Stimulated activated CD8-positive, alpha-beta memory T cell treated with anti-CD3 and anti-CD28 coated beads, Interleukin-7, amount 100 ng/mL, for 48 hours (primary cell): ENCODE measurements at places on chromosomes 7 and 10.

- DNase-seq: no peak
Measured at GRCh38 chr7:81170291-81170690, 251.4 kb upstream of the SEMA3C start.

DNA sequence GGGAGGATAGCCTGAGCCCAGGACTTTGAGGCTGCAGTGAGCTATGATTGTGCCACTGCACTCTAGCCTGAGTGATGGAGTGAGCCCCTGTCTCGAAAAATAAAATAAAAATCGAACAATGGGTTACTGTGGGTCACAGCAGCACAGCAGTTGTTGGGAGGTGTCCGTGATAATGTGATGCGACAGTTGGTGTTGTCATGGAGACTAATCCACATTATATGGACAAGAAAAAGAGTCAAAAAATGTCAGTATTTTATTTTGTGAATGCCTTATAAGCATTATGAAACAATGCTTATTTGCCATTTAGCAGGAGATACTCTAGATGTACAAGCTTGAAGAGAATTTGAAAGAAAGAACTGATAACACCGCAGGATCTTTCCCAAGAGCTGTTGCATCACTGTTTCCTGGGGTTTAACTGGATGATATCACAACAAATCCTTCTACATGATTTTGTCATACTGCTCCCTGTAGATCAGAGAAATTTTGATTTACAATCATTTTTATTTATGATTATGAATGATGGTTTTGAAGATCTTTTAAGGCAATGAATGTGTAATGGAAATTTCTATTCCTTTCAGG lies 195.4 kb downstream of the BAMBI start:
- no peak for DNase-seq

DNA sequence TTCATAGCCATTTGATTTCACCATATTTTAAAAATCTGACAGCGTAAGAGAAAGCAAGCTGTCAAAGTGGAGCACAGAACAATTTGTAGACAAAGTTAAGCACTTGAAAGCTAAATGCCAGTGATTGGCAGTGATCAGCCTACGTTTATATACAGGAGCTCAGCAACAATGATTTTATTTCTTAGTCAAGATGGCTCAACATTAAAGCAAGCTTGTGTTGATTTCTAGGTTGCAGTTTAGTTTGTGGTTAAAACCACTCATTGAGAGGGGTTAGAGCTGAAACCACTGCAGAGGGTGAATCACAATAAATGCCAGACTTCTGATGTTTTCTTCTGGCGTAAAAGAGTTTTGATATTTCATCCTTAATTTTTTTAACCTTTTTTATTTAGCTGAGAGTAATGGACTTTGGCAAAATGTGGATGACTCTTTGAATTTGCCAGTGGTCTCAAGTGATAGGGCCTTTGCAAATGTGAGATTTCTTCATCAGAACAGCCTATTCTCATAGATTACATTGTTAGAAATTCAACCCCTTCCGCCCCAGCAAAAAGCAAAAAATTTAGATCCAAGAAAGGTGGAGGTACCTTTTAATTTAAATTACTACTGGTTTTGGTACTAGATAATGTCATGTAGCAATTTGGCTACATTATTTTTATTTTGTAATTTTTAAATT lies 73.8 kb downstream of the SHOC2 start:
- no peak for DNase-seq

DNA sequence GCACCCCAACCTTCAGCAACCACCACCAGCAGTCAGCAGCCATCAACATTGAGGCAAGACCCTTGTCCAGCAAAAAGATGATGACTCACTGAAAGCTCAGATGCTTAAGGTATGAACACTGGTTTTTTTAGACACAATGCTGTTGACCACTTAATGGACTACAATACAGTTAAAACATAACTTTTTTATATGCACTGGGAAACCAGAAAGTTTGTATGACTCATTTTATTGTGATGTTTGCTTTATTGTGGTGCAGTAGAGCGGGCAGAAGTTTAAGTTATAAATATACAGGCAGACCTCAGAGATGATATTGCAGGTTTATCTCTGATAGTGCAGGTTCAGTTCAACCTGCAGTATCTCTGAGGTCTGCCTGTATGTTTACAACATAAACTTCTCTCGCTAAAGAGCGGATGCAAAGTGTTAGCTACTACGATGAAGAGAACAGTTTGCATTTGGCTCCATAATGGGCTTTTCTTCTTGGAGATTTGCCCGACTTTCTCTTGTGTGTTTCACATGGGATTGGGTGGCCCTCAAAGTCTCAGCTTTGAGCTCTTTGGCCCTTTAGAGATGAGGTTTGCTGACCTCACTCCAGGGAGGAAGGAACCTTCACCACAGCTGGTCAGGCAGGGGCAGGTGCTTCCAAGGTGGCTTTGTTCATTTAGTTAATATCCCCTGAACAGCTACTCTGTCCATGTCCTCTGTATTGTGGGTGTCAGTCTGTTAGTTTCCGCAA lies 84.4 kb upstream of the SHH start:
- no peak for DNase-seq

DNA sequence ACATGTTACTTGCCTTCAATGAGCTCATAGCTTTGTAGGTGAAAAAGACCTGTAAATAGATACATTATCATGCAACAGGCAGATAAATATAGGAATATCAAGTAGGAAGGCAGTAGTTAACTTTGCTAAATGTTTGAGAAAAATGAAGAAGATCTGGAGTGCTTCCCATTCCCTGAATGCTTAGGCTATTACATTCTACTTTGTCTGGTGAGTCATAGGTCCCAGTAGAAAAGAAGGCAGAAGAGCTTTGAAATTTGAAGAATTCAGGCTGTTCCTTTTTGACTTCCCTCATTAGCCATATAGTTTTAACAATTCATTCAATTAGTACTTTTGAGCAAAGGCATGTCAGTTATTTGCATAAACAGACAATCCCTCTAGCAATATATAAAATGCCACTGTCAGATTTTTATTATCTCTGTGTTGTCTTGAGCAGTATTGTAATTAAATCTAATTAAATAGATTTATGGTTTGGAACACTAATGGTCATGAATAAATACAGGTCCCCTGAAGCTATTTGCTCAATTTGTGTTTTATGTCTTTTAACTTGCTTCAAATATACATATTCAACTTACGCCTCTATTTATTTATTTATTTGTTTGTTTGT lies 875.0 kb downstream of the REEP3 start:
- DNase-seq: no peak

DNA sequence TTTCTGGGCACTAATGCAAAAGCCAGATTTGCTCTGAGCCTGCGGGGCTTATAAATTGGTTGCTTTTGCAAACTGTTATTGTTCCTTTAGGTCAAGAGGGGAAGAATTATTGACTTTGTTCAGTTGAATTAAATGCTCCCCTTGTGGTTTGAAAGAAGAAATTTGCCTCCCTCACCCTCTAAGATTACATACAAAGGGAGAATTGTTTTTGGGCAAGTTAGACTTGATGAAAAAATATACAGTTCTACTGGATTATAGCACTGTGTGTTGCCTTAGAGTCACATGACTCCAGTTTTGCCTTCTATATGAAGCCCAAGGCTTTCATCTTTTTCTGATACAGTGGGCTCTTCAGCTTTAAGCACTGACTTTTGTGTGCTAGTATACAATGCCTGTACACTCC lies 1265.8 kb upstream of the LRRTM3 start:
- DNase-seq: no peak

DNA sequence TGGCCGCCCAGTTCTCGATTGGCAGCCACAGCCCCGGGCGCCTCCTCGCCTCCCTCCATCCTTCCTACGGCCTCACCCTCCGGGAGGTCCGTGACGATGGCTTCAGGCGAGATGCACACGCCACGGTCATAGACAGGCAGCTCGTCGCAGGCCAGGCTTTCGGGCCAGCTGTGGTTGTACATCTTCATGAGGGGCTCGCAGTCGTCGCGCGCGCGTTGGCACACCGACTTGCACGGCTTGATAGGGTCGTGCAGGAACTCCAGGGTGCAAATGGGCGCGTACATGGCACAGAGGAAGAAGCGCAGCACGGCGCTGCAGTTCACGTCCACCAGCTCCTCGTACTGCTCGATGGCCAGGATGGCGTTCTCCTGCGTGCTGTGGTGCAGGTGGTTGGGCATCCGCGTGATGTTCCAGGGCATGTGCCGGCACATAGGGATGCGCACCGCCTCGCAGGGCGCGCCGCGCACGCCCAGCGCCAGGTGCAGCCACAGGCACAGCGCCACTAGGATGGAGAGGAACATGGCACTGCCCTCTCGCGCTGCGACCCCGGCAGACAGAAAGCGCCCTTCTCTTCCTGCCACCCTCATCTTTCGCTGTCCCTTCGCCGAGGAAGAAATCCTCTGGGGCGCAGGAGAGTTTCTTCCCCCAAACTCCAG lies 472 bp downstream of the SFRP4 start:
- no peak for DNase-seq

GRCh38 chr10:32940321-32941301 lies 17.4 kb downstream of the ITGB1 start:
- no peak for DNase-seq

GRCh38 chr7:28627896-28628295 lies 215.6 kb downstream of the CREB5 start:
- DNase-seq: no peak

DNA sequence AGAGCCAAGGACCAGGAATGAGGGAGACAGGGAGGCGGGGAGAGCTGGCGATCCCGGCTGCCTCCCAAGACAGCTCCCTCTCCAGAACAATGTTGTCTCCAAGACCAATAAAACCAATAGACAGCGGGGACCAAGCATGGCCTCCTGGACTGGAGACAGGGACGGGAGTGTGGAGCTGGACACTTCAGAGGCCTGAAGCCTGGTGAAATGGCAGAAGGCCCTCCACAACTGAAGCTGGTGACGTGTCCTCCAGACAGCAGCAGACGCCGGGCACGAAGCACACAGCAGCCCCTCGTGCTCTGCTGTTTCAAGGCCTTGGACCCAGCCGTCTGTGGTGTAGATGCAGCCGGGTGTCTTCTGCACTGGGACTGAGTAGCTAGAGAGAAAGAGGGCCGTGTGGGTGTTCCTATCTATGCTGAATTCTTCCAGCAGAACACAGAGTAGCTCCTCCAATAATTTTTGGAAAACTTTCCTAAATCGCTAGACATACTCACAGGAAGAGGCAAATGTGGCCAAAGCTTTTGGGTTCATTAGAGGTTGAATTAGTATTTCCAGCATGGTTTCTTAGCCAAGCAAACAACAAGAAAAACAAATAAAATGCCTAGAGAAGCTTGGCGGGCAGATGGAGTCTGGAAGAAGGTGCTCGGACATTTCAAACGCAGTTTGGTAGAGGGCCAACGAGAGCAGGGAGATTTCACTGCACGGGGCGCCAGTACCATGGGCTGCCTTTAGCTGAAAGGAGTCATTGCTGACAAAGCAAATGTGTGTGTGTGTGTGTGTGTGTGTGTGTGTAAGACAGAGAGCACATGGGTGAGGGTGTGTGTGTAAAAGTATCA lies 570.4 kb downstream of the TCERG1L start:
- no peak for DNase-seq

DNA sequence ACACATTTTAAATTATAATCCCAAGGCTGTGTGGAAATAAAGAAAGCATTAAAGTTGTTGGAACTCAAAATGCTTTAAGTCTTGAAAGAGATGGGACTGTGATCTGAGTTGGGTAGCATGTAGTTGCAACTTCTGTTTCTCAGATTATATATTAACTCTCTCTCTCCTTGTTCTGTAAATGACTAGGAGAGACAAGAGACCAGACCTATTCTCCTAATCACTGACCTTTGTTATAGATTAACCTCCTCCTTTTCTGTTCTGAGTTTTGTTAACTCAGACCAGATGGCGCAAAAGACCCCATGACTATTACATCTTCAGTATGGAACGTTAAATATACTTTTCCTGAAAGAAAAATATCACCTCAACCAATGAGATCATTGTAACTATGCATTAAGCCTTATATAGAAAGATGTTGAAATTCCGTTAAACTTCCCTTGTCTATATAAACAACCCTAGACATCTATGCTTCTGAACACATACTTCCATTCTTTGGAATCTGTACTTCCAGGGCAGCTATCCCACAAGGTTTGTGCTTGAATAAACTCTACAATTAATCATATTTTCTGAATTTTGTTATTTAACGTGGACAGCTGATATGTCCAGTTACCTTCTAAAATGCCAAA lies 143.5 kb upstream of the TRIM24 start:
- DNase-seq: no peak

- DNase-seq: no peak
Measured at GRCh38 chr7:34143402-34143801, 238.1 kb downstream of the BMPER start.

- peak; percentile 87 for DNase-seq
Measured at GRCh38 chr10:14583252-14583651, 191.4 kb downstream of the FAM107B start.

DNA sequence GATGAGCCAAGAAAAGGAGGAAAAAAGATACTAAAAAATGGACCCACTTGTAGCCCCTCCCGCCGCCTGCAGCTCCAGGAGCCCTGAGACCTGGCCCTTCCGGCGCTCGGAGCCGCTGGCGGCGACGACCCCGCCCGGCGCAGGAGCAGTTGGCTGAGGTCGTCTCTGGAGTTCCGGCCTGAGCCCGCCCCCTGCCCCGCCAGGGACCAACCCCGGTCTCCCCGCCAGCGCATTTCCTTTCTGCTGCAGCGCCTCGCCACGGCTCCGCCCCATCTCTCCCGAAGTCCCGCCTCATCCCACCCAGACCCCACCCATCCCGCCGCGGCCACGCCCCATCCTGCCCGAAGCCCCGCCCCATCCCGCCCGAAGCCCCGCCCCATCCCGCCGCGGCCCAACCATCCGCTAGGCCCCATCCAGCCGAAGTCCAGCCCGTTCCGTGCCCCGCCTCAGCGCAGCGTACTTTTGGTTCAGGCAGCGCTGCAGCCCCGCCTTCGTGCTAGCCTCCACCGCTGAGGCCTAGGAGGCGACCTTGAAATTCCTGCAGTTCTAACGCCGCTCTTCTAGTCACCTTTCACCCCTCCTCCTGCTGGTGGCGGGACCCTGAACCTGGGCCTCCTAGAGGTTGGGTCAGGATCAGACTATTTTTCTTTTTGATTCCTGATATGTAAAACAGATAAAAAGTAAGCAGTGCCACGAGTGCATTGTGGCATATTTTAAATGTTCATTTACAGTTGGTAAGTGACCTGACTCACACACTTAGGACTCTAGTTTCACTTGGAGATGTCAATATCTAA lies at the start of gene STN1:
TSS of gene STN1 (minus strand) at position 132 of the 794 bp plus-strand sequence. CDS start 590 bp downstream, outside the sequence.
- peak; percentile 97 for DNase-seq

GRCh38 chr10:13871011-13871410 lies 284.2 kb downstream of the PRPF18 start:
- DNase-seq: no peak

DNA sequence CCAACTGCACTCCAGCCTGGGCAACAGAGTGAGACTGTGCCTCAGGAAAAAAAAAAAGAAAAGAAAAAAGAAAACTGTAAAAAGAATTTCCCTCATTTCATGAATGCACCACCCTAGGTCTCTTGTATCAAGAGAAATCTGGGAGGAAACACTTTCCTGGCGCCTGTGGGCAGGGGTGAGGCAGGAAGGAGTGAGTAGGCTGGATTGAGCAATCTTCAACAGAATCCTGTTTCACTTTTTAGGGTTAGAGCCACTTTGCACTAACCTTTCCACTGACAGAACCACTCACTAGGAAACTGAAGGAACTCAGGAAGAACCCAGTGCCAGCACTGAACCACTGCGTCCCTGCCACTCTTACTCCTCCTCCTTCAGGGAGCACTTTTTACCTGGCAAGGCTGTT lies 282.1 kb downstream of the CCDC3 start:
- no peak for DNase-seq

GRCh38 chr10:95208702-95209391 lies 14.8 kb downstream of the ACSM6 start:
- DNase-seq: no peak
